Type B pancreatic cell (in vitro differentiated cells): ENCODE measurements at places on chromosomes 16 and 17. TPM values are rescaled to one million over a fixed set of nuclear protein-coding genes. Genes with fewer than 3 reads are reported as not detected.

- peaks cover 6% of the 10 kb centered on the region for H3K36me3 ChIP-seq
- no peak for DNase-seq
- H3K4me3 ChIP-seq, result no peak overlapping the region
These were observed 13.1 kb downstream of the USP7 start for GRCh38 chr16:8950580-8951077.

DNA sequence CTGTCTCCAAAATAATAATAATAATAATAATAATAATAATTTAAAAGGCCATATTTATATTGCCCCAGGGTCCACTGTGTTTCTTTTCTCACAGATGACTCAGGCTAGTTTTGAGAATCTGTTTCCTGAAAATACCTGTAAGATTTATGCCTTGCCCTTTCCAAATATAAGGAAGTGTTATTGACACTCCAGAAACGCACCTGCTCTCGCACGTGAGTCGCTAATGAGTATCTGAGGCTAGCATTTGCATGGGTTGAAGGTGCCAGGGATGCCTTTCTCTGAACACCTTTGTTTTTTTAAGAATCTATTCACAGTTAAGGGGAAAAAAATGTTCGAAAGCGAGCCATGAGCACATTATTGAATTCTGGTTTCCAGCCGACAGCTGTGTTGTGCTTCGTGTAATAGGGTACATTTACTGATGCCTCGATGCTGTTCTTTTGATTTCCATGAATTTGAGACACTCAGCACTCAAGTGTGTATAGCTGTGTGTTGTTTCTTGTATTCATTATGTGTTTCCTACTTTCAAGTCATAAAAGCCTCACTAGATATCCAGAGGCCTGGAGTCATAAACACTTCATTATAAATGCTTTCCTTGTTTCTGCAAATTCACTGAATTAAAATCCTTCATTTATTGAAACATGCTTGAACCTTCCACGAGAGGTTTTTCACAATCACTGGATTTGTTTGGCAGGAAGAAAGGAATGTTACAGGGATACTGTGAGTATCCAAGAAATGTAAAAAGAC is 45.0 kb upstream of the NOL11 start:
- H3K27ac ChIP-seq, result no peak overlapping the region
- no peak for DNase-seq
- peaks cover 6% of the 10 kb centered on the region for H3K4me1 ChIP-seq
- no peaks in the 10 kb centered on the region for H3K27me3 ChIP-seq

- no peaks in the 10 kb centered on the region for H3K36me3 ChIP-seq
- no peak overlapping the region for H3K27ac ChIP-seq
These were observed 235.8 kb downstream of the HAPSTR1 start for GRCh38 chr16:9327253-9327652.

DNA sequence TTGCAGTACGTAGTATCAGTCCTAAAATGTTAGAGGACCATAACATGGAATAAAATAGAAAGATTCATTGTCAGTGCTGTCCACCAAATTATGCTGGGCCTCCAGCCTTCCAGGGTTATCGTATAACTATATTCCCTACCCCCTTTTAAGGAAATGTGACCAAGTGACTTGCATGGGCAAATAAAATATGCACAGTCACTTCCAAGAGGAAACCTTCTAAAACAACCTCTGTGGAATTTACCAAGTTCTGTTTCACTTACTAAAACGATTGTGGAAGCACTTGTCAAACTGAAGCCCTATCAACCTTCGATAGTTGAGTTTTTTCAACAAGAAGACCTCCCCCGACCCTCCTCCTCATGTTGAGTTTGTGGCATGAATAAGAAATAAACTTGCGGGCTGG is 345.4 kb upstream of the C16orf82 start:
- H3K4me3 ChIP-seq, result no peak overlapping the region
- no peak overlapping the region for H3K27ac ChIP-seq
- no peaks in the 10 kb centered on the region for H3K36me3 ChIP-seq
- peaks cover 5% of the 10 kb centered on the region for H3K4me1 ChIP-seq

DNA sequence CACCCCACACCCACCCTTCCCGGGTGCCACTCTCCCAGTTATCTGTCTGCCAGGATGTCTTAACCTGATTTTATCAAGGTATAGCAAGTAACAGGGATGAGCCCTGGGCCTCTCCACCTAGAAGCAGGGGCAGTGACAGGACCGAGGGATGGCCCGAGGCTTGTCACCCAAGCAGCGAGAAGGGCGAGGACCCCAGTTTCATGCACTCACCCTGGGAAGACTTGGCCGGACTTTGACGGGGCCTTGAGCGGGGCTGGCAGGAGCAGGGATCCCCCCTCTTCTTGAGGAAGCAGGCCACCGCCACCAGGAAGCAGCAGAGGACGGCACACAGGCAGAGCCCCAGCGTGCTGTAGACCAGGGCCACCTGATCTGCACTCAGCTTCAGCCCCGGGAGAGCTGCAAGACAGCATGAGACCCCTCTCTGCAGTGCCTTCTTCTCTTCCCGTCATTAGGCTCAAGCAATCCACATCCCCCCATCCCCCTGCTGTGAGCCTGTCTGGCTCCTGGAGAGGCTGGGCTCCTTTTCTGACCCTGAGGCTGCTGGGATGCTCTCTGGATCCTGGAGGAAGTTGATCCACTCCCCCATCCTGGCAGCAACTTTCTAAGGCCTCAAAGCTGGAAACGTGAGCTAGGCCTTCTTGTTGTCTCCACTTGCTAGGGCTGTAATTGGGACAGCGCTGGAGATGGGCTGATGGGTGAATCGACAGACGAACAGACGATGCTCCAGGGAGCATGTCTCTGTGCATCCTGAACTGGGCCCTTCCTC is 31.6 kb downstream of the TNFRSF13B start:
- H3K4me3 ChIP-seq, result no peak overlapping the region
- no peak for DNase-seq
- no peaks in the 10 kb centered on the region for H3K4me1 ChIP-seq
- no peaks in the 10 kb centered on the region for H3K36me3 ChIP-seq

DNA sequence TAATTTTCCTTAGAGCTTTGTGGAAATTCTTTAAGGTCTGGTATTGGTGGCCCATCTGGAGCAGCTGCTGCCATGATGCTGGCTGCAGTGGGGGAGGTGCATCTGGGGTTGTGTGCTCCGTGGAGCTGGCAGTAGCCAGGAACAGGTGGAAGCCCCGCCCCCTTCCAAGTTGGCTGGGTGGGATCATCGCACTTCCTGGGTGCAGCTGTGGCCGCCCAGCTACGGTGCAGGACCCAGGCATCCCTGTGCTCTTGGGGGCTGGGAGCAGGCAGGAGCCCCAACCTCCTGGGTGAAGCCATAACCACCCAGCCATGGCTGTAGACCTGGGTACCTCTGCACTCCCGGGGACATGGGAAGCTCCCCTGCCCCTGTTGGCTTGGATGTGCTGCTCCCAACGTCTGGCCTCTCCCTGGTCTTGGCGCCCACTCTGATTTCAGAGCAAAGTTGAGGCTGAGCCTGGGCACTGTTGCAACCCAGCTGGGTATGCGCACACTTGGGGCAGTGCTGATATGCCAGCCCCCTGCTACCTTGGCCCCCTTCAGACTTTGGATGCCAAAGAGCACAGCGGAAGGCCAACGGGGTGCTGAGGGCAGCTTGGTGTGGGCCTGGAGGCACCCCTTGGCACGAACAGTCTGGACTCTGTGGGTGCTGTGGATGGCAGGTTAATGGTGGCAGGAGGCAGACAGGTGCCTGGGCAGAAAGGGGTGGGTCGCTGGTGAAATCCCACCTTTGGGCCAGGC is 145.2 kb downstream of the MYO1D start:
- no peak for DNase-seq
- no peak overlapping the region for H3K4me3 ChIP-seq
- peaks cover 3% of the 10 kb centered on the region for H3K36me3 ChIP-seq
- H3K4me1 ChIP-seq, result no peaks in the 10 kb centered on the region
- no peak overlapping the region for H3K27ac ChIP-seq

GRCh38 chr16:80614908-80615671 is 74.3 kb downstream of the DYNLRB2 start:
- no peaks in the 10 kb centered on the region for H3K36me3 ChIP-seq
- no peak overlapping the region for H3K4me3 ChIP-seq
- H3K27ac ChIP-seq, result no peak overlapping the region

DNA sequence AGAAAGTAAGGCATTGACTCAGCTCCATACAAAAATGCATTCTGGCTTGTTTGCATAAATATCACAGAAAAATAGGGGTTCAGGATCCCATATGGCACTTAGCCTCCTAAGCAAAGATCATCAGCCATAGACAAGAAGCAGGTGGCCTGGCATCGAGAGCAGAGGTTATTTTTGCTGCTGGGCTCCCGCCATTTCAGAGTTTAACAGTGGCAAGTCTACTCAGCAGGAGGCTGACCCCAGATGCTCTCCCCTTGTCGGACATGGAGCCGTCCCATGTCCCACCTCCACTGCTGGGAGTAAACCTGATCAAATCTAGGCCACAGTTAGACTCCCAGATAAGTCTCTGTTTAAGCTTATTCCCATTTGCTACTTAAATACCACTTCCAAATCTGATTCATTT is 269.1 kb downstream of the FTO start:
- H3K4me3 ChIP-seq, result no peak overlapping the region
- H3K36me3 ChIP-seq, result no peaks in the 10 kb centered on the region
- H3K27me3 ChIP-seq, result no peaks in the 10 kb centered on the region
- DNase-seq, result no peak

DNA sequence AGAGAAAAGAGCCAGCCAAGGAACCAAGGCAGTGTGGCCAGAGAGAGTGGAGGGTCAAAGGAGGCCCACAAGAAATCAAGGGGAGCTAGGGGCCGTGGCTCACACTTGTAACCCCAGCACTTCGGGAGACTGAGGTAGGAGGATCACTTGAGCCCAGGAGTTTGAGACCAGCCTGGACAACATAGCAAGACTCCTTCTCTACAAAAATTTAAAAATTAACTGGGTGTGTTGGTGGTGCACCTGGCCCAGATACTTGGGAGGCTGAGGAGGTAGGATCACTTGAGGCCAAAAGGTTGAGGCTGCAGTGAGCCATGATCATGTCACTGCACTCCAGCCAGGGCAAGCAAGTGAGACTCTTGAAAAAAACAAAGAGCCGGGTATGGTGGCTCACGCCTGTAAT is 18.9 kb upstream of the TFAP4 start:
- H3K36me3 ChIP-seq, result no peaks in the 10 kb centered on the region
- H3K4me3 ChIP-seq, result no peak overlapping the region
- no peak overlapping the region for H3K27ac ChIP-seq

- H3K4me3 ChIP-seq, result no peak overlapping the region
- no peaks in the 10 kb centered on the region for H3K4me1 ChIP-seq
- peaks cover 17% of the 10 kb centered on the region for H3K27me3 ChIP-seq
- no peak overlapping the region for H3K27ac ChIP-seq
- no peak for DNase-seq
- H3K36me3 ChIP-seq, result no peaks in the 10 kb centered on the region
These were observed 67.0 kb upstream of the DNAH17 start for GRCh38 chr17:78644224-78644623.

DNA sequence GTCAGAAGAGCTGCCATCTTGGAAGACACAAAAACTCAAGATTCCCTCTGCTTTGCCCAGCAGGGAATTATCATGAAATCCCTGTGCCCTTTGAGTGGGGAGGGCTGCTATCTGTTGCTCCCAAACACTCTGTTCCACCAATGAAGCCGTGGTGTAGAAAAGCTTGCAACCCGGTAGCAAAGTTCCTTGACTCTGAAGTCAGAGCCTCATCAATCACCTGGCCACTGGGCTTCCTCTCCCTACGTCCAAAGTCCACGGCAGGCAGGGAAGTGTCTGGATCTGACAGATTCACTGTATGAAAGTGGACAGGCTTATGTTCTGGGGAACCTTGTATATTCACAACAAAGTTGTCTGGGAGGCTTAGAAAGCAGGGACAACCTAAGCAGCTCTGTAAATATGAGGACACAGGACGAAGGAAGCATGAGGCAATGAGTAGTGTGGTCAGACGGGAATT is 343.3 kb downstream of the SLC39A11 start:
- H3K4me3 ChIP-seq, result no peak overlapping the region
- no peak for DNase-seq
- no peaks in the 10 kb centered on the region for H3K27me3 ChIP-seq
- peaks cover 7% of the 10 kb centered on the region for H3K4me1 ChIP-seq
- H3K27ac ChIP-seq, result no peak overlapping the region

DNA sequence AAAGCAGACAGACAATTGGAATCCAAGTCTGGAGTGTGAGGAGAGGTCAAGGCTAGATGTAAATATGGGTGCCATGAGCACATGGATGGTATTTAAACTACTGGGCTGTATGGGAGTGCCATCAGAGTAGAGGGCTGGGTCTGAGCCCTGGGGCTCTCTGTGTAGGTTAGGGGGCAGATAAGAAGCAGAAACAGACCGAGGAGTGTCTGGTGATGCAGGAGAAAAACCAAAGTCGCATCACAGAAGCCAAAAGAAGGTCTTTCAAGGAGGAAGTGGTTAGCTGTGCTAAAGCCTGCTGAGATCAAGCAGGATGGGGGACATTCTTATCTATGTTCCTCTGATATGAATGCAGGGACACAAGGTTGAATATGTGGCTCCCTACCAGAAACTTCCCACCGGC is 1.9 kb downstream of the TSEN54 start:
- H3K27ac ChIP-seq, result no peak overlapping the region
- no peak for DNase-seq
- peak overlapping the region; percentile 91 for H3K4me3 ChIP-seq

- H3K4me3 ChIP-seq, result no peak overlapping the region
- no peaks in the 10 kb centered on the region for H3K27me3 ChIP-seq
- DNase-seq, result no peak
- H3K36me3 ChIP-seq, result peaks cover 27% of the 10 kb centered on the region
These were observed 53.4 kb downstream of the IGF2BP1 start for GRCh38 chr17:49050611-49051010.

- H3K27me3 ChIP-seq, result peaks cover 21% of the 10 kb centered on the region
- peaks cover 19% of the 10 kb centered on the region for H3K4me1 ChIP-seq
- peak; percentile 80 for DNase-seq
- H3K4me3 ChIP-seq, result peak overlapping the region; percentile 34
- peak overlapping the region; percentile 82 for H3K27ac ChIP-seq
These were observed 105.8 kb downstream of the NOG start for GRCh38 chr17:56699186-56699894.

DNA sequence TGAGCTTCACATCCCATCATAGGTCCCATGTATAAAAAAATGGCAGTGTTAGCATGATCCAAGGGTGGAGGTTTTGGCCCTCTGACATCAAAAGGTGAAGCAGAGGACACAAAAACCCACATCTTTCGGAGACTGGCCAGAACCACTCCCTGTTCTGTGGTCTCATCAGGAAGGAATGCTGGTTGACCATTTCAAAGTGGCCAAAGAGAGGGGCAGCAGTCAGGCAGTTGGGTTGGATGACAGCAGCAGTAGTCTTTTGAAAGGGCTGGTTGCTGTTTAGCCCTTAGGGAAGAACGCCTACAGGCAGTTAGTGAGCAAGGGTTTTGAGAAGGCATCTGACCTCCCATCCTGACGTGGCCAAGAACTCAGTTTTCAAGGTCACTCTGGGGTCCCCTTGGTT is 40.5 kb downstream of the LCMT1 start:
- no peak for DNase-seq
- H3K27me3 ChIP-seq, result no peaks in the 10 kb centered on the region
- H3K4me1 ChIP-seq, result peaks cover 9% of the 10 kb centered on the region
- peaks cover 29% of the 10 kb centered on the region for H3K36me3 ChIP-seq
- no peak overlapping the region for H3K4me3 ChIP-seq
- no peak overlapping the region for H3K27ac ChIP-seq

Gene KRTAP2-3
- total RNA-seq, result 0.98 TPM in 1 of 2 replicates, not detected in the other

Gene TMEM238L
- not detected in 2 replicates for total RNA-seq

Gene MT1F
- total RNA-seq, result 5.9 and 6.5 TPM in 2 replicates

Gene KRT35
- not detected in 2 replicates for total RNA-seq

Gene GCGR
- total RNA-seq, result 1.2 and 1.7 TPM in 2 replicates

Gene ATP2A1
- total RNA-seq, result 1.5 and 4.4 TPM in 2 replicates

Gene LDHD
- 0.69 and 1.8 TPM in 2 replicates for total RNA-seq

Gene CACNG1
- 0.24 and 0.29 TPM in 2 replicates for total RNA-seq

Gene FSCN2
- 3.6 and 3.8 TPM in 2 replicates for total RNA-seq

Gene HOXB7
- 9.8 and 11.7 TPM in 2 replicates for total RNA-seq

Gene PRCD
- 0.33 and 3.3 TPM in 2 replicates for total RNA-seq

Gene TPSG1
- 0.43 TPM in 1 of 2 replicates, not detected in the other for total RNA-seq

Gene ZNF207
- 151 and 206 TPM in 2 replicates for total RNA-seq
